CD4-positive, alpha-beta T cell treated with Interleukin-2 at 100 ng/mL for 4 hours (primary cell): ENCODE measurements at places on chromosomes 16 and 17.

DNA sequence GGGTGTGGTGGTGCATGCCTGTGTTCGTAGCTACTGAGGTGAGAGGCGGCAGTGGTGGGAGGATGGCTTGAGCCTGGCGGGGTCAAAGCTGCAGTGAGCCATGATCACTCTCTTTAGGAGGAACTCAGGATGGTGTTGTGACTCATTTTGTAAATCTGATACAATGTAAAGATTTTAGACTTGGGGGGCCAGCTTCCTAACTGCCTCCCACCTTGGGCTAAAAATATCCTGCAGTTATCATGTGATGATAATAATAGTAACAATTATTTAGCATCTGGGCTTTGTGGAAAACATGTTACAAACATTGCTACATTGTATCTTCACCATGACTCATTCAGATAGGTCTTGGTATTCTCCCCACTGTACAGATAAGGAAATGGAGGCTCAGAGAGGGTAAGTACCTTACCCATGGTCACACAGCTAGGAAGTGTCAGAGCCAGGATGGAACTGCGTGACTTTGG, 7.4 kb downstream of the CTNS start:
- no peak for DNase-seq

GRCh38 chr17:79706931-79707850, 23.6 kb upstream of the ENPP7 start:
- DNase-seq: no peak

DNA sequence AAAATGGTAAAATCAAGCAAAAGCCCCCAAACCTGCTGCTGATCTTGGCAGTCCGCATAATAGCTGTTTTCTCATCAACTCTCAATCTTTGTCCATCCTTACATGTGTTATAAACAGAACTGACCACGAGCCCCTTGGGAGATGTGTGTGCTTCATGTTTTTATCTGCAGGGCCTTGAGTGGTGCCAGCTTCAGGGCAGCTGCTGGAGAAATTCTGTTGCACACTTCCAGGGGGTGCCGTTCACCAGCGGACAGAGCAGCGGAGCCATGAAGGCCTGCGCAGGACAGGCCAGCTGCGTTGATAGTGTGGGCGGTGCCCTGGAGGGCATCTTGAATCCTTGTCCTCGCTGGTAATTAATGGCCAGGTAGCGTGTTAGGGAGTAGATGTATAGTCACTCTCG, 20.1 kb downstream of the MPRIP start:
- no peak for DNase-seq

GRCh38 chr17:35245196-35245486, 2.3 kb downstream of the SLFN5 start:
- DNase-seq: peak; percentile 67

DNA sequence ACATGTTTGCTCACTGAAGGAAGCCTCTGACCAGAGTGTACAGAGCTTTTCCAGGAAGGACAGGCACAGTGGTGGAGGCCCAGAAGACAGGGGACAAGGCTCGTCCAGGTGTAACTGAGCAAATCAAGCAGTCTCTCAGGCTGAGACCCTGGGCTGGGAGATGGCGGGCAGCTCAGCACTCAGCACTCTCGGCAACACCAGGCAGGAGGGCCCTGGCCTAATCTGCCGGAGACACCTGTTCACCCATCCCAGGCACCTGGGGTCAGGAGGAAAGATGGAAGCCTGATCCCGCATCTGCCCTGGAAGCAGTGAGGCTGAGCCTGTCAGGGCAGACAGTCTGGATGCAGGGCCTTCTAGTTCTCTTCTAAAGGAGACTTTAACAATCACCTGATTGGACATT, 4.8 kb downstream of the RASL10B start:
- no peak for DNase-seq

GRCh38 chr16:66337463-66338188, 28.9 kb upstream of the CDH5 start:
- DNase-seq: no peak

DNA sequence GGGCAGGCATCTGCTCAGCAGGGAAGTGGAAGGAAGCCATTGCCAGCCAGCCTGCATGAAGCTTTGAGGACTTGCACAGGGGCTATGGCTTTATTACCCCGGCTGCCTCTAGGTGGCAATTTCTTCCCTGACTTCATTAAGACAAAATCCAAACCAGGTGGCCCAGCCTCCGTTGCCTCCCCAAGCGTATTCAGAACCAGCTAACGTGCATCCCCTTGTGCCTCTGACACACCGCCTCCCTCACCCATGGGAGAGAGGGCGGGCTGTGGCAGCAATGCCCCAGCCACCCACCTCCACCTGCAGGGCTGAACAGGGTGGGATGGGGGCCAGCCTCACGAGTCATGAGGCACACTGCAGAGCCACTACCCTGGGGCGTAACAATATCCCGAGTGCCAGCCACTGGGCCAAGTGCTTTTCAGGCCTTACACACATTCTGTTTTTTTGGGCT, 6.8 kb downstream of the KIFC3 start:
- DNase-seq: peak; percentile 47

- no peak for DNase-seq
These were observed 74.3 kb upstream of the CES5A start for GRCh38 chr16:55949518-55949917.

DNA sequence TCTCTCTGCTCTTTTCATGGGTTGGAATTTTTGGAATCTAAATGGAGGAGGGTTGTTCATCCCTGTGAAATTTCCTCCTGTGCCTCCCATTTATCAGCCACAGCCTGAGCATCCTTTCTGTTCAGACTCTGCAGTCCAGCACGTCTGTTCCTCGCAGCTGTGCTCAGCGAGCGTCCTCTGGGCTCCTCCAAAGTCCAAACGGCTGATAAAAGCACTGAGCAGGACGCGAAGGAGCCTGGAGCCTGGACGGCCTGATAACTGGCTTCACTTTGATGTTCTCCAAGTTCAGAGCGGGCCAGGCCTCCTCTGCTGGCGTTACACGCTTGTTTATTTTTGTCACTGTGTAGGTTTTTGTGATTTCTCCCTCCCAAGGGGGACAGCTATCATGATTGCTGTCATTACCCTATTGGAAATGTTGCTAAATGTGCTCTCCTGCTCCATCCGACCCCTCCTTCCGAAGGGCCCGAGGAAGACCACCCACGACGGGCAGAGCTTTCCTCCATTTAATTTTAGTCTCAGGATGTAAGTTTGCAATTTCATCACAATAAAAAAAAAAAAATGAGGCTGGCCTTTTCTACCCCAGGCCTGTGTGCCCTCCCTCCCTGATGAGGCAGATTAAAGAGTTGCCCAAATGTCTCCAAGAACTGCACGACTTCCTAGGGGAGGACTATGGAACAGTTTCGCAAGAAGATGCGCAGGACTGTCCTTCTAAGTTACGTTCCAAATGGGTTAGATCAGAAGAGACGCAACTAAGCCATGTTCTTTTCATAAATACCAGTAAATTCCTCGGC, 290.5 kb upstream of the FOXF1 start:
- DNase-seq: no peak

- no peak for DNase-seq
These were observed 28.8 kb downstream of the ABCC12 start for GRCh38 chr16:48126801-48127644.
